ENCODE measurements at places on chromosomes 7 and 10. TPM values are rescaled to one million over a fixed set of nuclear protein-coding genes. Genes with fewer than 3 reads are reported as not detected.

Gene CCDC7
- total RNA-seq, result 4.3 TPM

Gene ATG9B
- total RNA-seq, result 0.18 TPM

Gene SLC18A3
- not detected for total RNA-seq

Gene OPN4
- not detected for total RNA-seq

Gene NPSR1
- total RNA-seq, result not detected

Gene METTL2B
- total RNA-seq, result 34.2 TPM

Gene FFAR4
- total RNA-seq, result not detected

Gene ANKMY2
- 41.9 TPM for total RNA-seq

Gene SNX13
- total RNA-seq, result 24.9 TPM

Gene ADAM12
- 9.7 TPM for total RNA-seq

Gene EFCAB10
- total RNA-seq, result not detected

Gene PLEKHS1
- total RNA-seq, result not detected

Gene CALML3
- total RNA-seq, result not detected
